H54 (cell line): ENCODE measurements at places on chromosomes 5 and 9.

DNA sequence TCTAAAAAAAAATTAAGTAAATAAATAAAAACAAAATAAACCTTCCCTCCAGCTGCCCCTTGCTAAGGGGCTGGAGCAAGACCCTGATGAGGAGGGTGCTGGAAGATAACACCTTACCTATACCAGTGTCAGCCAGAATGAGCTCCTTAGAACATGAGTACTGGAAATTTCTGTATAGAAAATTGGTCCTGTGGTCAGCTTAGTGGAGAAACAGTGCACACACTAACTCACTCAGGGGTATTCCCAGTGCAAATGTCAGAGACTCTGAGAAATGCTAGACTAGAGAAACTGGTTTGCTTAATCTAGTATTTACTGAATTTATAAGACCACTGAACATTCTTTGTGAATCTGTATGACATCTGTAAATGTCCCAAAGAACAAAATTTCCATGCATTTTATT is 62.1 kb upstream of the CTXN3 start:
- no peak for DNase-seq

- peak; percentile 51 for DNase-seq
Observed at GRCh38 chr9:137582286-137582860, 3.6 kb upstream of the DPH7 start.

DNA sequence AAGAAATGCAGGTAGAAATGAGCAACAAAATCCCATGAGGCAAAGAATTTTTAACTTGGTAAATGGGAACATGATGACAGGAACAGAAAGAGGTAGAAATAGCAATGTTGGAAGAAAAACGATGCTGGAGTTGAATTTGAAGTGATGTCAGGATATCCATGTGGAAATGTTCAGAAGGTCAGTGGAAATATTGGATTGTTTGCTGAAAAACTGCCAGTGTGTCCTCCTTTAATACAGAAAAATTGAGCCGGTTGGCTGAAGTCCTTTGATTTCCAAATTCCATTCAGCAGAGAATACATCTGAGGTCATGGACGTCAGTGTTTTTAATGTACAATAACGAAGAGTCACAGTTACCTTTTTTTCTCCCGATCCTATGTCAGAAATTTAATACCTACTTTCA is 110.0 kb upstream of the DMAC1 start:
- DNase-seq, result no peak

DNA sequence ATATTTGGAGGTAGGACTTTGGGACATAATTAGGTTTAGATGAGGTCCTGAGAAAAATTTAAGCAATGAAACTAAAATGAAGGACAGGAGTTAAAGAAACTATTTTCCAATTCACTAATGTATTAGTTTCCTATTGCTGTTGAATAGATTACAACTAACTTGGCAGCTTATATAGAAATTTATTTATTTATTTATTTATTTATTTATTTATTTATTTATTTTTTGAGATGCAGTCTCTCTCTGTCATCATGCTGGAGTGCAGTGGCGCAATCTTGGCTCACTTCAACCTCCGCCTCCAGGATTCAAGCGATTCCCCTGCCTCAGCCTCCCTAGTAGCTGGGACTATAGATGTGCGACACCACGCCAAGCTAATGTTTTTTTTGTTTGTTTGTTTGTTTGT is 182.4 kb upstream of the ADCY2 start:
- no peak for DNase-seq

- DNase-seq, result peak; percentile 86
Observed at GRCh38 chr9:107274953-107275422, 8.1 kb upstream of the RAD23B start.

GRCh38 chr5:86354664-86355063 is 263.1 kb upstream of the COX7C start:
- no peak for DNase-seq

DNA sequence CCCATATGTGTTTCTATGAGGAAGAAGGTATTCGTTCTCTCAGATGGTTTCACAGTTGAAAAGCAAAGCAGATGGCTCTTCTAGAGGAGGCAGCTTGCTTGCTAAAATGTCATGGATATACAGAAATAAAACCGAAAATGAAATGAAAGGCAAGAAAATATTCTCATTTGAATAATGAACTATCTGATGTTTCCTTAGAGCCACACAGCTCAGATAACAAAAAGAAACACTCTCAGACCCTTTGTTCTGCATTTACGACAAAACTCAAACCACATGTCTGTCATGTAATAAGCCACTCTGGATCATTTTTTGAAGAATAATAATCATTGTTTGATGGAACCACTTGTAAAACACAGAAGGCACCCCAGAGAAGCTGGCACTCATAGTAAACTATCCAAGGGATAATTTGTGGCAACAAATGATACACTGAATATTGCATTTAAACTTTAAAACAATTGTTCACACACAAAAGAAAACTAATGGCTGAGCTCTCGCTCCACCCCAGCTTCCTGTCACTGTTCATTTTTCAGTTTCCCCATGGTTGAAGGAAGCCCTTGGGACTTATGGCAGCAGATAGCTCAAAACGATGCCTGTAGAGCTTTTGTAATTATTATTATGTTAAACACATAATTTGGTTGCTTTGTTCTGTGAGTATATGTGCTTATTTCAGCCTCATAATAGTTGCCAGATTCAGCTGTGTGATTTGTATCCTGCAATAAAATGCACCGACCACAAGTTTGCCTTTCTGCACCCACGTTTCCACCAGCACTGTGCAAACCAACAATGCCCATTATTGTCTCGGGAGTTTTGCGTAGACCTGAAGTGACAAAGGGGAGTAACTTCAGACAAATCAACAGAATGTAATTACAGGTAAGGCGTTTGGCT is 256.0 kb downstream of the TMEM167A start:
- DNase-seq, result no peak

DNA sequence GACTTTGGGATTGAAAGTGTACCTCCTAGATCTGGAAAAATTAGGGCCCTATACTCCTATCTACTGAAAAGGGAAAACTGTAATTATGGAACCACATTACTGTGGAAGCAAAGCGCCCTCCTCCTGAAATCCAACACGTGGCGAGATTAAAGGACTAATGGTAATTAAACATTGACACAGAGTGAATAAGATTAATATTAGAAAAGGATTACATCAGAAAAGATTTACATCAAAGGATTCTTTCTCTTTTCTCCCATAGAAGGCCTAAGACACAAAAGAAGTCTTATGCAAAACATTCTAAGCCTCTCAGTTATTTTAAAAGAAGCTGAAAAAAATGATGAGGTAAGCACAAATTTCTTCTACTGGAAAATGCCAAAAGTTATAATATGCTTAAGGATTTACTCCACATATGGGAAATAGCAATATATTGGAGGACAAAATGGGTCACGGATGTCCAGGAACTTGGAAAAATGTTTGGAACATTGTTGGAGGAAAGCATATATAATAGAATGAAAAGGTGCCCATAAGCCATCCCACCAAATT is 227.8 kb downstream of the TRPM3 start:
- no peak for DNase-seq

DNA sequence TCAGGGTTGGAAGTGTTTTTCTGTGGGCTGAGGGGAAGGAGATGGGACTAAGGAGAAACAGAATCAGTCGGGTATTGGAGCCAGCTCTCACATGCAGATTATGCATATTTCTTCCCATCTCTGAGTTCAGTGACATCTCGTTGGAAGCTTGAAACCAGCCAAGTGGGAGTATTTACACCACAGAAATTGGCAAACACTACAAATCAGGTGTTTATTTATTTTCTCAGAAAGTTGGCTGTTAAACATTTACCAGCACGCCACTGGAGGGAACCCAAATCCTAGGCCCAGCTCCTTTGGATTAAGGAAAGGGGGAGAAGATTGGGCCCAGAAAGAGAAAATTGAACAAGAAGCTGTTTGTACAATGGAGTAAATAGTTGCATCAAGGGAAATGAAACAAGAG is 72.1 kb upstream of the PITX1 start:
- DNase-seq, result no peak

DNA sequence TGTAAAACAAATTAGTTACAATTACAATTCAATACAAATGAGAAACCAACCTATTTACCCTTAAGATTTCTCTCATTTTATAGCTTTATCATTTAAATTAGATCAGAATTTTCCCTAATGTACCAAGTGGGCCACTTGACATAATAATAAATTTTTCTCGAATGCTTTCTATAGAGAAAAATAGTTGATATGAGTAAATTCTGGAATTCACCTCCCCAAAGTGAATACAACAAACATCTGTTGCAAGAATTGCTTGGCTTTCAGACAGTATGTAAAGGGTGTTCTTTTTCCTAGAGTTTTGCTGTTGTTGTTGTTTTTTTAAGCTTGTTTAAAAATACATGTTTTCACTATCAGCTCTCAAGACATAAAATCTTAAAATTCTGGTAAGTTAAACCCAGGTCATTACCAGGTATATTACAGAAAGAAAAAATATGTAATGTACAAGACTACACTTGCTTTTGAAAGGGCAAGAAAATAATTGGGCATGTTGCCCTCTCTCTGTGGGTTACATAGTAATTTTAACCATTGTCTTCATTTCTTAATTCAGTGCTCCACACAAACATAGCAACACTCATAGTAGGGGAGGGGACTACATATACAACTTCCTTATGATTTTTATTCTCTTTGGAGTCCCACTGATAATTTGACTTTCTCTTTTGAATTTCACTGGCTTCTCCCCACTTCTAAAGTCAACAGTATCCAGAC is 200.6 kb downstream of the ARL15 start:
- no peak for DNase-seq

DNA sequence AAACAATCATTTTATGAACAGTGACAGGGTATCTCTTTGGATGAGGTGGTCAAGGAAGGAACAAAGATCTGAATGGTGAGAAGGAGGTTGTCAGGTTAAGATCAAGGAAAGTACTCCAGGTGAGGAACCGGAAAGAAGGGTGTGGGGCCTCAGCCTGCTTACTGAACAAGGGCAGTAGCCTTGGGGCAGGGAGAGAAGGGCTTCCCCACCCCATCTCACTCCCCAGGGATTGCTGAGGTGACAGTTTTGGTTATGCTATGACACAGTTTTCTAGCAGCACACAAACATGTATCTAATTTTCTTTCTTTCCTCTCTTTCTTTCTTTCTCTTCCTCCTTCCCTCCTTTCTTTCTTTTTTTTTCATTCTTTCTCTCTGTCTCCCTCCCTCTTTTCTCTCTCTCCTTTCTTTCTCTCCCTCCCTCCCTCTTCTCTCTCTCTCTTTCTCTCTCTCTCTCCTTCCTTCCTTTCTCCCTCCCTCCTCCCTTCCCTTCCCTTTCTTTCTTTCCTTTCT is 4.1 kb upstream of the HDHD3 start:
- DNase-seq, result no peak

- DNase-seq, result no peak
Observed at GRCh38 chr5:55134053-55134722, 25.8 kb upstream of the GPX8 start.

DNA sequence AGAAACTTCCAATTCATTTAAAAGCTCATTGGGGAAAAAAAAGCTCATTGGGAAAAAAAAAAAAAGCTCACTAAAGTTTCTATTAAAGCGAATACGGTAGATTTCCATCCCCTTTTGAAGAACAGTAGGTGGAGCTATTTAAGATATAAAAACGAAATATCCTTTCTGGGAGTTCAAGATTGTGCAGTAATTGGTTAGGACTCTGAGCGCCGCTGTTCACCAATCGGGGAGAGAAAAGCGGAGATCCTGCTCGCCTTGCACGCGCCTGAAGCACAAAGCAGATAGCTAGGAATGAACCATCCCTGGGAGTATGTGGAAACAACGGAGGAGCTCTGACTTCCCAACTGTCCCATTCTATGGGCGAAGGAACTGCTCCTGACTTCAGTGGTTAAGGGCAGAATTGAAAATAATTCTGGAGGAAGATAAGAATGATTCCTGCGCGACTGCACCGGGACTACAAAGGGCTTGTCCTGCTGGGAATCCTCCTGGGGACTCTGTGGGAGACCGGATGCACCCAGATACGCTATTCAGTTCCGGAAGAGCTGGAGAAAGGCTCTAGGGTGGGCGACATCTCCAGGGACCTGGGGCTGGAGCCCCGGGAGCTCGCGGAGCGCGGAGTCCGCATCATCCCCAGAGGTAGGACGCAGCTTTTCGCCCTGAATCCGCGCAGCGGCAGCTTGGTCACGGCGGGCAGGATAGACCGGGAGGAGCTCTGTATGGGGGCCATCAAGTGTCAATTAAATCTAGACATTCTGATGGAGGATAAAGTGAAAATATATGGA is at the start of gene PCDHGA12:
TSS of gene PCDHGA12 (plus strand) at position 176 of the 782 bp plus-strand sequence. CDS start at position 429, 253 bp downstream.
- no peak for DNase-seq

DNA sequence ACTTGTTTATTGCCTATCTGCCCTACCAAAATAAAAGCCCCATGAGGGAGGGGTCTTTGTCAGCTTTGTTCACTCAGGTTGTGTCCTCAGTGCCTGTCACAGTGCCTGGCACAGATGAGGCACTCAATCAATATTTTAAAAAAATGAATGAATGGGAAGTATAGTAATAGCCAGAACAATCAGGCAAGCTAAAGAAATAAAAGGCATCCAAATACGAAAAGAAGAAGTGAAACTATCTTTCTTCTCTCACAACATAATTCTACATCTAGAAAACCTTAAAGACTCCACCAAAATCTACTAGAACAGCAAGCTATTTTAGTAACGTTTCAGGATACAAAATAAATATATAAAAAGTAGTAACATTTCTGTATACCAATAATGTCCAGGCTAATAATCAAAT is 37.8 kb upstream of the C5orf63 start:
- no peak for DNase-seq

- DNase-seq, result no peak
Observed at GRCh38 chr5:142486020-142486419, 161.2 kb upstream of the SPRY4 start.

GRCh38 chr5:173069671-173070070 is 13.5 kb downstream of the CREBRF start:
- no peak for DNase-seq

DNA sequence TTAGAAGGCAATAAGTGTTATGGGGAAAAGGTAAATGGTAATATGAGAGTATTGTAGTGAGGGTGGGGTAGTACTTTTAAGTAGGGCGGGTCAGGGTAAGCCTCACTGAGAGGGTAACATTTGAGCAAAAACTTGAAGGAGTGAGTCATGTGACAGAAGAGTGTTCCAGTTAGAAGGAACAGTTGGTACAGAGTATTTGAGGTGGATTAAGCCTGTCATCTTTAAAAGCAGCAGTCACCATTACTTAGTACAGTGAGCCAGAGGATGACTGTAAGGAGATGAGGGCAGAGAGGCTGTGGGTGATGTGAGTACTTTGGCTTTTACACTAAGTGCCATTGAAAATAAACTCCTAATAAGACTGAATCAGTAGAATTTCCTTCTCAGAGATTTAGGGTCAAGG is 54.8 kb downstream of the UBAP1 start:
- no peak for DNase-seq

GRCh38 chr5:93892481-93892880 is 151.1 kb upstream of the POU5F2 start:
- DNase-seq, result no peak

GRCh38 chr5:180034564-180034963 is 37.0 kb downstream of the RNF130 start:
- DNase-seq, result no peak

DNA sequence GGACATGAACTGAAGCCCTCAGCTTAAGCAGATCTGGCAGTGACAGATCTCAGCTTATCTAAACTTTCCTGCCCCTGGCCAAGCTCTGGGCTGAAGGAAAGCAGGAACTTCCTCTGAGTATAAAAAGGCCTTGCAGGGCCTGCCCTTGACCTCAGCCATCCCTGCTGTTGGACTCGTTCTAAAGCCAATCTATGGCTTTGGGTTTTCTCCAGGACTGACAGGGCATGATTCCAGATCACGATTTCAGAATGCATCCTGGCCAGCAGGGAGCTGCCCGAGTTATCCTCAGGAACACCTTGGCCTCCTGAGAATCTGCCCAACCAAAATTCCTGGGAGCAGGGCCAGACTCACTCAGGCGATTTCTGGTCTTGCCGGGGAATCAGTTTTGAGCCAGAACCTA is 502.7 kb downstream of the TLE4 start:
- DNase-seq, result no peak
